ENCODE measurements at places on chromosomes 1 and 21. TPM values are rescaled to one million over a fixed set of nuclear protein-coding genes. Genes with fewer than 3 reads are reported as not detected.

GRCh38 chr1:81452693-81453366 lies 347.9 kb upstream of the ADGRL2 start:
- no peak for DNase-seq

- no peak for DNase-seq
Measured at GRCh38 chr1:20367116-20367585, 76.5 kb downstream of the VWA5B1 start.

The RUNX3 gene
- 10.2 TPM for total RNA-seq

The FCRL5 gene
- total RNA-seq = 2.5 TPM

The RGS8 gene
- not detected for total RNA-seq

The CFHR5 gene
- not detected for total RNA-seq

The FOXE3 gene
- total RNA-seq = not detected

GRCh38 chr1:196380316-196380715 lies 227.9 kb downstream of the KCNT2 start:
- no peak for DNase-seq

DNA sequence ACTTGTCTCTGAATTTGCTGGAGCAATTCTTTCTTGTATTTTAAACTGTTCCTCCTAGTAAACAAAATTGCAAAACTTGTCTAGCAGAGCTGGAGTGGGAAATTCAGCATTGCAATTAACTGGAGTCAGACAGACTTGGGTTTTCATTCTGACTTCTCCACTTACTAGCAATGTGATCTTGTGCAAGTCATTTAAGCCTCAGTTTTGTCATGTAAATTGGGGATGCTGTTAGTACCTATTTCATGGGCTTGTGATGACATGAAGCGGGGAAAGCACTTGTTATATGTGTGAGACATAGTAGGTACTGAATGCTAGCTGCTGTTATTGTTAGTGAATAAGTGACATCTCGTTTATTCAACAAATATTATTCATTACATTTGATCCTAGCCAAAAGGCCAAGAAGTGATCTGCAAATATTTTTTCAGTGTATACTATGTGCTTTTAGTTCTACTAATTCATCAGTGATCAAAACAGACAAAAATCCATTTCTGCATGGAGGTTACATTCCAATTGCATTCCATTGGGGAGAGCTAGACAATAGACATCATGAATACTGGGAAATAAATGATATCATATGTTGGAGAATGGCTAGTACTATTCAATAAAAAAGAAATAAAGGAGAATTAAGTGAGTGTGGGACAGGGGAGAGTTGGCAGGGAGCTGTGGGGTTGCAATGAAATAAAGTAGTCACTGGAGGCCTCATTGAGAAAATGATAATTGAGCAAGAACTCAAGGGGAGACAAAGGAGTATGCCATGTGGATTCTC lies 47.1 kb downstream of the CACHD1 start:
- DNase-seq = no peak
